ENCODE measurements at places on chromosomes 16 and 17. TPM values are rescaled to one million over a fixed set of nuclear protein-coding genes. Genes with fewer than 3 reads are reported as not detected.

GRCh38 chr16:84072014-84072413, 29.4 kb upstream of the SLC38A8 start:
- no peak for DNase-seq

DNA sequence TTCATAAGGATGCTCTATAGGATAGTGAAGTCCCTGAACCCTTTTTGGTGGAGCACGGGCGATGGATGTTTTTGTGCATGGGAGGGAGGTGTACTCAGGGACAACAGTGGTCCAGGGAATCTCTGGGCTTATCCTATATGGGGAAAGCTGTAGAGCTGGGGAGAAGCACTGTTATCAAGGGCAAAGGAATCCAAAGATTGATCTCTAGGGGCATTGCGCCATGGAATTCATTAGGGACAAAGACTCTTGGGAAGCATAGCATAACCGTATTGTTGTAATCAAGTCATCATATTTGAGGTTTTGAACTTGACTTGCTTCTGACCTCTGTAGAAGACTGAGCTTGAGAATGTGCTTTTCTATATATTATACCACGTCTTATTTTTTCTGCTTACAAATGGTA, 172.9 kb upstream of the ZFHX3 start:
- DNase-seq = no peak

DNA sequence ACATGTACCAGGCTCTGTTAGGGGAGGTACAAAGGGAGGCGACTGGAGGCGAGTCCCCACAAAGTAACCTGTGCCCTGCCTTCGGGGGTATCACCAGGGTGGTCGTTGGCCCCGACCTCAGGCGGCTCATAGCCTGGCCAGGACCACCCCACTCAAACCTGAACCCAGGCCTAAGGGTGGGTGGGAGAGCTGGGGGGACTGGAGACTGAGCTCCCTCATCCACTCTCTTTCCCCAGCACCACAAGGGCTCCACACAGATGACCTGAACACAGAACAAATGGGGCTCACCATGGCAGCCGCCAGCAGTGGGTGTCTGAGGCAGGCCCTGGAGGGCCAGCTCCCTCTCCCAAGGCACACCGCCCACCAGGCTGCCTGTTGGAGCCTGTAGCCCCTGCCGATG, 120.6 kb upstream of the TNRC6C start:
- DNase-seq = no peak

- peak; percentile 93 for DNase-seq
Measured at GRCh38 chr16:83898463-83899271, at the start of gene MLYCD. Gene MLYCD (plus strand): TSS chr16:83899115. CDS start chr16:83899145, 30 bp downstream.

DNA sequence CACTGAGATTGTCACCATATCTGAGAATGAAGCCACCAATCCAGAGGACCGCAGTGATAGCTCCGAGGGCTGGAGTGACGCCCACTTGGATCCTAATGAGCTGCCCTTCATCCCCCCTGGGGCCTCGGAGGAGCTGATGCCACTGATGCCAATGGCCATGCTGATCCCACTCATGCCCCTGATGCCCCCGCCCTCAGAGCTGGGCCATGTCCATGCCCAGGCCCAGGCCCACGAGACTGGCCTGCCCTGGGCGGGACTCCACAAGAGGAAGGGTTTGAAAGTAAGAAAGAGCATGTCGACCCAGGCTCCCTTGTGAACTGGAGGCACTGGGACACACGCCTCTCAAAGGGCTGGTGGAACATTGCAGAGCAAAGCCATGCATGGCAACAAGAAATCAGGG, 2.0 kb downstream of the SPPL2C start:
- no peak for DNase-seq

DNA sequence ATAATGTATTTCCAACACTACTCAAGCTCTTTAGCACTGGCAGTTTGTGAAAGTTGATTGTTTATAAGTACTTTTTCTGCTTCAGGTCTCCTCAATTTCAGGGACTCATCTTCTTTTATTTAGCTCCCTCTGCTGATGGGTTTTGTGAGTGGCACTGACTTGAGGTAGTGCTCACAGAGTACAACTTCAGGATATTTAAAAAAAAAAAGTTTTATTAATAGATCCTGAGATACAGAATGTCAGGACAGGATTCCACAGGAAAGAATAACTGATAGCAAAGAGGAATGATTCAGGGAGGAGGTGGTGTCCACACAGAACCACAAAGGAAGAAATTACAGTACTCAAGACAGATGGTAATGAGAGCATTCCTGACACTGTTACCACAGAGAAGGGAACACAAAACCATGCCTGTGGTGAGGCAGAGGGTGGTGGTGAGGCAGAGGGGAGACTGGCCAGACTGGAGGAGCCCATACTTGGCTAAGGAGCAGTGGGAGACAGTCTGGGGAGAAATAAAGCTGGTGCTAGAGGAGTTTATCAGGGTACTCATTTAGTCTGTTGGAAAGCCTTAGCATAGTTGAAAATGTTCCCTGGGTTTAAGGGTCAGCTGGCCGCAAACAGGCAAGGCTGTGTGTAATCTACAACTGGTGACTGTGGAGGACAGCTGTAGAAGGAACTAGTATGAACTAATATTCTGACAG, 63.7 kb downstream of the SPAG9 start:
- peak; percentile 76 for DNase-seq

- no peak for DNase-seq
Measured at GRCh38 chr16:86786338-86786737, 208.0 kb downstream of the FOXL1 start.

GRCh38 chr16:65547772-65548446, 426.0 kb upstream of the CDH11 start:
- peak; percentile 52 for DNase-seq

DNA sequence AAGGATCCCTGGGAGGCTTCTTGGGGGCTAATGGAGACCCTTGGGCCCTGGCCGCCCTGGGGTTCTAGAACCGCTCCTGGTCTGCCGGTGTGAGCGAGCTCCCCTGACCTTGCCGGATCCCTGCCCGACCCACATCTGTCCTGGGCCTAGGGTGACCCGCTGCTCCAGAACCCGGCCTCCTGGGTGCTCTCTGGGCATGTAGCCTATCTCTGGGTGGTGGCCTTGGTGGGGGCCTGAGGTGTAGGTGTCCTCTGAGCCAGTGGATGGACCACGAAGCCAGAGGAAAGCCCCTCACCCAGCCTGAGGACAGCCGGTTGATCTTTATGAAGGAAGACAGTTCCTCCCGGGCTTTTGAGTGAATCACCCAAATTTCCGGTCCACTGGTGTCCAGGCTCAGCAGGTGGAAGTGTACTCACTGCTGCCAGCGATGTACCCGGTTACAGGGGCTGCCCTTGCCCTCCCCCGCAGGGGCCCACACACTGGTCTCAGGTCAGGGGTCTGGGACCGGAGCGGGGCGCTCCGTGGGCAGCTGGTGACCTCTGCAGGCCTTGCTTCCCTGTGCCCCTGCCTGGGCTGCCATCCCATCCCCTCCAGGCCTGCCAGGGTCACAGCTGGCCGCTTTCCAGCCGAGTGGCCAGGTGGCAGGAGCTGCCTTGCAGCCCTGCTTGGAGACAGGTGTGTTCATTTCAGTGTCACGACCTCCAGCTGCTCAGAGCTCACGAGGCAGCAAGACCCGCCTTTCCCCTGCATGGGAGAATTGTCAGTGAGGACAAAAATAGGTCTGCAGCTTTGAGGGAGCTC, 10.5 kb upstream of the GSE1 start:
- no peak for DNase-seq

DNA sequence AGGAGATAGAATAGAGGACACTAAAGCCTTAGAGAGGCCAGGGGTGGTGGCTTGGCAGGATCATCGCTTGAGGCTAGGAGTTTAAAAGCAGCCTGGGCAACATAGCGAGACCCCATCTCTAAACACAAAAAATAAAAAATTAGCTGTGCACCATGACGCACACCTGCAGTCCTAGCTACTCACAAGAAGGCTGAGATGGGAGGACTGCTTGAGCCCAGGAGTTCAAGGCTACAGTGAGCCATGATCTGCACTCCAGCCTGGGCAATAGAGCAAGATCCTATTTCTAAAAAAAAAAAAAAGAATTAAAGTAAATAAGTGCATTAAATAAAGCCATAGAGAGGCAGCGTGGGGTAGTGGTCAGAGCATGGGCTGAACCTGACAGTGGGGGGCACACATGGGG, 19.1 kb downstream of the SBK1 start:
- no peak for DNase-seq

PIRT gene
- polyA plus RNA-seq = 1.6 TPM

CRYBA1 gene
- not detected for polyA plus RNA-seq

GPR179 gene
- polyA plus RNA-seq = 1.2 TPM

NUTF2 gene
- 181 TPM for polyA plus RNA-seq

KRT40 gene
- polyA plus RNA-seq = not detected

TSEN54 gene
- polyA plus RNA-seq = 32.9 TPM

HS3ST2 gene
- 6.5 TPM for polyA plus RNA-seq

CRISPLD2 gene
- polyA plus RNA-seq = 13.2 TPM

HERPUD1 gene
- 164 TPM for polyA plus RNA-seq

EVI2B gene
- 2.4 TPM for polyA plus RNA-seq

FOXF1 gene
- polyA plus RNA-seq = 1.4 TPM

AIPL1 gene
- polyA plus RNA-seq = not detected

HASPIN gene
- 5.0 TPM for polyA plus RNA-seq

Measured in brain (organoid and tissue), 16 donors.